ENCODE measurements at places on chromosomes 3 and 15.

DNA sequence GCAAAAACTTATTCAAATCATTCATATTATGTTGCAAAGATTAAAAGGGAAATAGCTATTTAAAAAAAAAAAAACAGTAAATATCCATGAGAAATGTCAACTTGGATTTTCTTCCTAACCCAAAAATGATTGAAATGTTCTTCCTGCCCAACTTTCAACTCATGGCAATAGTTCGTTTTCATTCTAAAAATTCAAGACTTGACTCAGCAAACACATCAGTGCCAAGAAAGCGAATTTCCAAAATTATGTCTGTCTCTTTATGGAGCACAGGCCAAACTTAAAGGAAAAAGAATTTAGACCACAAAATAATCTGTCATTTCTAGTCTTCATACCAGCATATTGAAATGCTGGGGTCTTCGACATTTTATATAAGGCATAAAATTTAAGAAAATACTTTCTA, 63.7 kb downstream of the MAGI1 start:
- DNase-seq, result no peak

DNA sequence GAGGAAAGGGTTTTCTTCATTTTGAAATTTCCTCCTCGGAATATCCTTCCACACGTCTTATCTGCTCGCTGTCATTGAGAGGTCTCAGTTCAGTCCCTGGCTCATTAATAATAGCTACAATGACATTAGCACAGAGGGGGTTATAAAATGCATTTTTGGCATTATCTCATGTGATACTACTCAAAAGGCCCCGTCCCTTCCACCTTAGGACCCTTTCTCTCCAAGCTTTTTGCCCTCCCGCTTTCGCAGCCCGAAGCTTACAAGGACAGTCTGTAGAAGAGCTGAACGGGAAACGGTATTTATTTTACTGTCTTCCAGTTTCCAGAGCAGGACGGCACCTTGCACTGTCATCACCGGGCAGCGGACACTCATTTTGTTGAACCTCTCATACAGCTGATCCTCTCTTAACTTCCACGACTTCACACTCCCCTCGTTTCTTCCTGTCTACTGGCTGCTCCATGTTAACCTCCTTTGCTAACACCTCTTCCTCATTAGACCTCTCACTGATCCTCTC, 5.6 kb upstream of the PLEKHO2 start:
- DNase-seq, result no peak

- no peak for DNase-seq
Measured at GRCh38 chr3:186870421-186871201, 28.1 kb downstream of the ADIPOQ start.

GRCh38 chr15:42131826-42132806, 24.3 kb downstream of the PLA2G4F start:
- DNase-seq, result no peak

DNA sequence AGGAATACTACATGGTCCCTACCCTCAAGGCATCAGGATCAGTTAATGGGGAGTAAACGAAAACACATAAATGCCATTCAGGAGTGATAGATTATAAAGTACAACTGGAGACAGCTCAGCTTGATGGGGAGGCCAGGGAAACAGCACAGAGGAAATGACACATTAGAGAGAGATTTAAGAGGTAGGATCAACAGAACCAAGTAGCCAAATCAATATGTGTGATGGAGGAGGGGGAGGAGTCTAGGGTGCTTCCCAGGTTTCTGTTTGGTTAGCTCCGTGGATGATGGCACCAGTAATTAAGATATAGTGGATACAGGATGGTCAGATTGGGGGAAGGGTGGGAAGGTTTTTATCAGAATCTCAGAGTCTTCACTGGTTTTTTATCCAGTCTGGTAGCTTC, 229.5 kb upstream of the ROPN1 start:
- no peak for DNase-seq

DNA sequence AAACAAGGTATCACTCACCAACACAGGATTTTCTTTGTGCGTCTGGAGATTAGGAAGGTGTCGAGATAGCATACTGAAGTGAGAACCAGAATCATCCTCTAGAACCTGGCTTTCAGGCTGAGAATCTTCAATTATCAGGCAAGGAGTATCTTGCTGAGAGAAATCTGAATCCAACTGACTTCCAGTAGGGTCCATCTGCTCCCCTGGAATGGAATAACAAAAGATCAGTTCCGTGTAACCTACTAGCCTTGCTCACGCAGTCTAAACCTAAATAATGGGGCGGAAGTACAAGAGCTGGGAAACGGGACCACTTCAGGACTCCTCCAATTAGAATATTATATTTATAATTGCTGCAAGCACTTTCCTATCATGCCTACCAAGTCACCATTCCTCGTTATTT, 690 bp downstream of the TP53BP1 start:
- DNase-seq, result no peak

DNA sequence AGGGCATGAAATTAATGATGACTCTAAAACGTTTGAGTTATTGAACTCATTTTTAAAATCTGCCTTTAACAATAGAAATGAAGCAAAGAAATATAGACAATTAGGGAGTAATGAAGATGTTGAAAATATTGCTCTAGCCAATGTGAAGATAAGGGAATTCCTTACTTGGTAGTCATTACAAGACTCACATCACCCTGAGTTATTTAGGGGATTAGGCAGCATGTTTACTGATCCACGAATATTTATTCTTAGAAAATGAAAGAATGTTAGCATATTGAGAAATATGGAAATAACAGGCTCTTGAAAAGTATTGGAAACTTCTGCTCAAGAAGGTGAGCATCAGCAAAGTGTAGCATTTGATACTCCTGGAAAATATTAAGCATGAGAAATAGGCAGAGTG, 398.1 kb upstream of the ARPP21 start:
- DNase-seq, result no peak

DNA sequence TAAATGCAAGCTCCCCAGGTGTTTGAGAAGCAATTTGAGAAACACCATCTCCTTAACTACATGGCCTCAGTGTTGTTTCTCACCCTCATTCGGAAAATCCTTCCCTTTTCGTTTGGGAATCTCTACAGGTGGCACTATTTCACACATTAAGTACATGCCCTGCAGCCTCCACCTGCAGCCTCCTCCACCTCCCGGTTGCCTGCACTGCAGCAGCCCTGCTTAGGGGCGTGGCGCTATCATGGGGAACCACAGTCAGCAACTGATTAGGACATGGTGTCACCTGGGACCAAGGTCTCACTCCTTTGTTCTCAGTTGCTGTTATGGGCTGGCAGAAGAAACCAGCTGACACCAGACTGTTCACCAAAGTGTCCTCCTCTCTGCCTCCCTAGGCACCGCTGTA, 11.7 kb upstream of the ZNF774 start:
- DNase-seq, result no peak

DNA sequence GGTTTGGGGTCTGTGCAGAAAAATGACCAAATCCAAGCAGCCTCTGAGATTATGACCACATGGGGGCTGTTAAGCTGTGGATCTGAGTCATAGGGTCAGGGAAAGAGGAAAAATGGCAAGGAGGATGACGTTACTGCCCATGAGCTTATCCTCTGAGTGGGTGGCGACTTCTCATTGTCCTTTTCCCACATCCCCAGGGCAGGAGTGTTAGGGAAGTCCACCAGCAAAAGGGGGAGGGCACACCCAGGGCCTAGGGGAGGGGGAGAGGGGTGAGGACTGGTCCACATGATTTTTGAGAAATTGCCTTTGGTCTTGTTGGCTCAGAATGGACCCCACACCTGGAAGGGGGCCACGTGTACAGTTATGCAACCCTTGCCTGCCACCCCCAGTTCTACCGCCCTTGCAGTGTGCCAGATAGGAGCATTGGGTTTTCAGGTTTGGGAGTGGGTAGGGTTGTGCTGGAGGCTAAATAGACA, 2.6 kb downstream of the CD276 start:
- DNase-seq, result no peak

DNA sequence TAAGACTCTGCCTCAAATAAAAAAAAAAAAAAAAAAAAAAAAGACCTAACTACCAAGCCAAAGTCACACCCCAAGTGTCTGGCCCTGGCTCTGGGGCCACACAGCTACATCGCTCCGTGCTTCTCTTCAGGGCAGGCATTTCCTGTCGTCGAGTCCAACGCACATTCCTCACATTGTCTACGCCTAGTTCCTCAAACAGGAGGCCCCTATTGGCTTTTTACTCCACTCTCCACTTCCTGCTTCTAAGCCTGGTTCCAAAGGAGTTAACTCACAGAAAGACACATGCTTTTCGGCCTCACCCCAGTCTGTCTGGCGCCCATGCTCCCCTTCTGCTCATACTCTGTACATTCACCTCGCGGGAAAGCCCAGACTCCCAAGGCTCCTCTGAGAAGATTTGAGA, 28.8 kb downstream of the KNG1 start:
- DNase-seq, result no peak

GRCh38 chr3:138072796-138073195, 42.6 kb downstream of the DZIP1L start:
- DNase-seq, result no peak

All from stimulated activated CD8-positive, alpha-beta memory T cell treated with anti-CD3 and anti-CD28 coated beads, Interleukin-7, amount 100 ng/mL, for 1 hour (primary cell).